ENCODE measurements at places on chromosomes 11 and 22. TPM values are rescaled to one million over a fixed set of nuclear protein-coding genes. Genes with fewer than 3 reads are reported as not detected.

DNA sequence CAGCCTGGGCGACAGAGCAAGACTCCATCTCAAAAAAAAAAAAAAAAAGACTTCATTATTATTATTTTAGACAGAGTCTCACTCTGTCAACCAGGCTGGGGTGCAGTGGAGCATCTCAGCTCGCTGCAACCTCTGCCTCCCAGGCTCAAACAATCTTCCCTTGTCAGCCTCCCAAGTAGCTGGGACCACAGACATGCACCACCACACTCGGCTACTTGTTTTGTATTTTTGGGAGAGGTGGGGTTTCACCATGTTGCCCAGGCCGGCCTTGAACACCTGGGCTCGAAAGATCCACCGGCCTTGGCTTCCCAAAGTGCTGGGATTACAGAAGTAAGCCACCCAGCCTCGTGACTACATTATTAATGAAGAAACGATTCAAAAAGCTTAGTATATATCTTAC, 5.3 kb upstream of the TYMP start:
- no peak for DNase-seq

DNA sequence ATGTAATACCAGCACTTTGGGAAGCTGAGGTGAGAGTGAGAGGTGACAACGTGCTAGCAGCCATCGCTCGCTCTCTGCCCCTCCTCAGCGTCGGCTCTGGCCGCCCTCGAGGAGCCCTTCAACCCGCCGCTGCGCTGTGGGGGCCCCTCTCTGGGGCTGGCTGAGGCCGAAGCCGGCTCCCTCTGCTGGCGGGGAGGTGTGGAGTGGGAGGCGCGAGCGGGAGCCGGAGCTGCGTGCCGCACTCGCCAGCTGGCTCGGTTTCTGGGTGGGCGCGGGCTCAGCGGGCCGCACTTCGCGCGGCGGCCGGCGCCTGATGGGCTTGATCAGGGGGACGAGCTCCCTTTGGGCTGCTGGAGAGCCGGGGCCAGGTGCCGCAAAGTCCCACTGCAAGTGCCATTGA, 98.9 kb upstream of the UBASH3B start:
- no peak for DNase-seq

DNA sequence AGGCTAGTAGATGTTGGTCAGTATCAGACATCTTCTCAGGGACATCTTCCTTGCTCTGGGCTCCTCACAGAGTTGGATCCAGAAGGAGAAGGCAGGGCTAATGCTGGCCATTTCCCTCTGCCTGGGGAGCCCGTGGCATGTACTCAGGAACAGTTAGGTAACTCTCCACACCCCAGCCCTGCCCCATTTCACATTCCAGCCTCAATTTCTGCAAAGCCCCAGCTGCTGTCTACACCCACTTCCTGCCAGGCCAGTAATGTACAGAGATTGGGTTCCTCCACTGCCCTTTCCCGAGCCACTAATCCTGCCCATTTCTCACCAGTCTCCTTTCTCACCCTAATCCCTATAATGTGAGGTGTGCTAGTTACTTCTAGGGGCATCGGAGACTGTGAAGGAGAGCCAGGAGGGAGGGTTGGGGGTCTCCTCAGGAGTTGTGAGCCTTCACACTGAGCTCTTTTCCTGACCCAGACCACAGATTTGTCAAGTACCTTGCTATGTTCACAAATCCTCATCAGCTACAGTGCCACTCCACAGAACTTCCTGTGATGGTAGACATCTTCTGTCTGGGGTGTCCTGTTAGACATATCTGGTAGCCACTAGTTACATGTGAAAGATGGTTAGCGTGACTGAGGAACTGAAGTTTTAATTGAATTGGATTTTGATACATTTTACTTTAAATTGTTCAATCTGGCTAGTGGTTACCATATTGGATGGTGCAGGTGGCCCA, 1.3 kb upstream of the SEC14L3 start:
- DNase-seq = no peak

DNA sequence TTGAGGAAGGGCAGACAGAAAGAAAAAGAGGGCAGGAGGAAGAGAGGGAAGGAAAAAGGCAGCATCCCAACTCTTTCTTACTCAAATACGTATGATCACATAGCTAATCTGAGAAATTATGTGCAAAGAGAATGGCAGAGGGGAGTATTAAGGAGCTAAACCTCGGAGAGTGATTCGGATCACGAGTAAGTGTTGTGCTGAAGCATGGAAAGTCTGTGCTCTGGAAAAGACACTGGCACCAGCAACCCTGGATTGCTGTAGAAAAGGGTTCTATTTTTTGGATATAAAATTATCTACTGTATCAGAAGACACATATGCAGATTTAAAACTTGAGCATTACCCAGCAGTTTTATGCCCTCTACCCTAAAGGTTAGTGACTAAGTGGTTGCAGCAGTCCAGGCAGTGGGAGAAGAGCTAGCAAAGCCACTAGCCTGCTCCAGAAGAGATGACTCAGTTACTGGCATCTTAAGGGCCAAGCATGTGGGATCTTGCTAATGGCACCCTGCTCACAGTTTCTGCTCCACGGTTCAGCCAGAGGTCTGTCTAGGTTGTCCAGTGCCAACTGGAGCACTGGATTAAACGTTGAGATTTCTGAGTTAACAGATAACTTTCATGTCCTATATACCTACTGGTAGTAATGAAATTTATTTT, 151.7 kb downstream of the SWAP70 start:
- DNase-seq = no peak

DNA sequence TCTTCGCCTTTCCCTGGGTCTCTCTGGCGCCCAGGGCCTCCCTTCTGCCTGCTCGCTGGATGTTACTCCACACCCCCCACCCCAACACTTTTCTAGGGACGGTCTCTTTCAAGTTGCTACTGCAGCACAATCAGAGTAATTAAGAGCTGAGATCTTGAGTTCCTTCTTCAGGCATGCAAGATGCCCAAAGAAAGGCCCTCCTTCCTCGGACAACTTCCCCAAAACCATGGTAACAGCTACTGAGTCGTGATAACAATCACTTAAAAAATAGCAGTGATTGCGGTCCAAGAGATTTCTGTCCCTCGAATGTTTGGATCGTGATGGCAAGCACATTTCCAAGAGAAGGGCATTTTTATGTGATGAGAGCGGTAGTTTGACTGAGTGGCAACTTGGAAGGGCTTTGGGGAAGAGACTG, 638 bp upstream of the TENM4 start:
- DNase-seq = no peak

- no peak for DNase-seq
Measured at GRCh38 chr11:88384669-88385005, 47.1 kb upstream of the CTSC start.

- DNase-seq = no peak
Measured at GRCh38 chr11:34732831-34733230, 111.9 kb downstream of the EHF start.

- DNase-seq = no peak
Measured at GRCh38 chr11:73196576-73196975, 21.5 kb upstream of the P2RY2 start.

DNA sequence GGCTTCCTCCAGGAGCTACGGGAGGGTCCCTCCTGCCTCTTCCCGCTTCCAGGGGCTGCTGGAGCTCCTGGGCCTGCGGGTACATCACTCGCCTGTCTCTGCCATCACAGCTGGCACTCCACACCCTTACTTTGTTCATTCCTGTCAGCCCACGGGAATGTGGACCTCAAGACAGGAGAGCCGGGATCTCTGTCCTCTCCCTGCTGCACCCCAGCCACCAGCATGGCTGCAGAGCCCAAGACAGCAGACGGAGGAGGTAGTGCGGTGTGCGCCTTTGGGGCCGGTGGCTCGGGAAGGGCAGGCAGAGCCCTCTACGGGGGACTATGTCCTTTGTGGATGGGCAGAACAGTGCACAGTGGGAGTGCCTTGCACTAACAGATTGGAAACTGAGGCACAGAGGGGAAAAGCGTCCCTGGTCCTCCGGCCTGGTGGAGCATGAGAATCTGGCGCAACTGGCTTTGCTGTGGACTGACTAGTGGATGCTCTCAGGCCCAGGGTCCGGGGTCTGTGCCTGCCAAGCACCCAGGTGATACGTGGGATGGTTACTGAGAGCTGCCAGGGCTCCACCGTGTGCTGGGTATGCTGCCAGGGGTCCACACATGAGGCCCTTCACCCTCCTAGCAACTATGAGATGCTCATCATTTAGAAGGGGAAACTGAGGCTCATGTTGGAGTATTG, 47.3 kb downstream of the IGF2 start:
- DNase-seq = no peak

DNA sequence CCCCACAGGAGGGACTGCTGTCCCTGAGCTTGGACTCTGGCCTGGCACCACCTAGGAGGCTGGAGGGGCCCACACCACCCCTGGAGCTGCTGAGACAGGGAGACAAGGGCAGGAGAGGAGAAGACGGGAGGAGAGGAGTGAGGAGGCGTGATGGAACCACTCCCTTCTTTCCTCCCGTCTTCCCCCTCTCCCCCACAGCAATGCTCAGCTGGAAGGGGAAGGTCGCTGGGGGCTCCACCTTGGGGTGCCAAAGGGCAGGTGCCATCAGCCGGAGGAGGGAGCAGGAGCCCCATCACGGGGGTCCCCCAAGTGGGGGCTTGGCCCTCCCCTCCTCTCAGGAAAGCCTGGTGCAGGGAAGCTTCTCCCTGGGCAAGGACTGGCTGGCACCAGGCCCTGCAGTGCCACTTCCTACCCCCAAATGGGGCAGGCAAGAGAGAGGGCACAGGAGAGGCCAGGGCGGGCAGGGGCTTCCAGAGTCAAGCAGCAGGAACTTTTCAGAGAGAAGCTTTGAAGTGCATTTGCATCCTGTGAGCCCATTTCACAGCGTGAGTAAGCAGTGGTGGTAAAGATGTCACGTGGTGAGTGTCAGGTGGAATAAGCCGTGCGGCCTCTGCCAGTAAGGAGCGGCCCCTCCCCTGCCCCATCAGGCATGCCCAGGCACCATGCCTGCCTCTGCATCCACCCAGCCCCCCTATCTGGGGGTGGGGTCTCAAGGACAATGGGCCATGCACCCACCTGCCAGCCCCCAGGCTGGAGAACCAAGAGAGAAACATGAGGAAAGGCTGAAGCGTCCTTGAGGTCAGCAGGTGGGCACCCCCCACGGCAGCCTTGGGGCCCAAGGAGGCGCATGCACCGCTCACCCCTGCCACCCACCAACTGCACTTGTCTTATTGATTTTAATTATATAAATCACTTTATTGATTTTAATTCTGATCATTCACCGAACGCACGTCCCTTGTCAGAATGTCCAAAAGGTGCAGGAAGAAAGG, 4.9 kb downstream of the IGF2 start:
- DNase-seq = no peak

DNA sequence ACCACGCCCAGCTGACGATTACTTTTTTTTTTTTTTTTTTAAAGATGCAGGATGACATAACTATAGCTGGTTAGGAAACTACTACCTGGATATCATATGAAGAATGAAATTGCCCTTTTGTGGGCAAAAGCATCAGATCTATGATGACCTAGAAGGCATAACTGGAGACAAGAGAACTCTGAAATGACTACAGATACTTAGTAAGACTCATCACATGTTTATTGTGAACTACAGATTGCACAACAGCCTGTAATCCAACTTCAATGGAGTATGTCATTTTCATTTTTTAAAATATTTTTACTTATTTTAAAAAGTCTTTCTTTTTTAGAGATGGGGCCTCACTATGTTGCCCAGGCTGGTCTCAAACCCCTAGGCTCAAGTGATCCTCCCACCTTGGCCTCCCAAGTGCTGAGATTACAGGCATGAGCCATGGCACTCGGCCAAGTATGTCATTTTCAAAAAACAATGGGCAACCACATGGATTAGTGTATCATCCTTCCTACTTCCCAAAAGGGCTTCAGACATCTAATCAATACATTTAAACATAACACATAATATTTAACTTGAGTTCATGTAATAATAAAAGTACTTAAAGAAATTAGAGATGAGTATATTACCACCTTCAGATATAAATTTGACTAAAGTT, 3.3 kb downstream of the MTMR2 start:
- DNase-seq = no peak

- DNase-seq = no peak
Measured at GRCh38 chr22:44585559-44586350, 87.7 kb upstream of the RTL6 start.

- no peak for DNase-seq
Measured at GRCh38 chr22:43926349-43926710, 2.7 kb downstream of the PNPLA3 start.

DNA sequence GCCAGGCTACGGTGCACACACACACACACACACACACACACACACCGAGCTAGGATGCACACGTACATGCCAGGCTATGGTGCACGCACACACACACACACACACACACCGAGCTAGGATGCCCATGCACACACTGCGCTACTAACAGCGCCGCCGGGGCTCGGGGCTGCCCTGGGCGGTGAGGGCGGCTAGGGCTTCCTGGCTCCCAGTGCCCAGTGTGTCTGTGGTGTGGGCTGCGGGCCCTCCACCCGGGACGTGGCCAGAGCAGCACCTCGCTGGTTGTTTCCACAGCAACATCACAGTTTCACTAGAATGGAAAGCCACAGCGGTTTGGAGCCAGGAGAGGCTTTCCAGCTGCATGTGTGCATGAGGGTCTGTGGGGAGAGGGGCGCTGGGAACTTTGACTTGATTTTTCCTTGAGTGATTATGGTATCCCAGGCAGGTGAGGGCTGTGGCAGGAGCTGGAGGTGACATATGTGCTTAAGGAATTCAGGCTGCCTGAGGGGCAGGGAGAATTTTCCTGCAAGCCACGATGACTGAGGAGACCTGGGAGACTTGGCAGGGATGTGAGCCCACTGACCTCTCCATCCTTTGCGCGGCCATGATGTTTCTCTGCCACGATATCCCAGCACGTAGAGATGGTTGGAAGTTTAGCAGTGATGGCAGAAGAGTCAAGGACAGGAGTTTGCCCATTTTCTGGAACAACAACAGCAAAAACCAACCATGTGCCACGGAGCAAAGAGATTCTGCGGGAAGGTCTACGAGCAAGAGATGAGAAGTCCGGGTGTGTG, 195.9 kb downstream of the SNX19 start:
- DNase-seq = no peak

DNA sequence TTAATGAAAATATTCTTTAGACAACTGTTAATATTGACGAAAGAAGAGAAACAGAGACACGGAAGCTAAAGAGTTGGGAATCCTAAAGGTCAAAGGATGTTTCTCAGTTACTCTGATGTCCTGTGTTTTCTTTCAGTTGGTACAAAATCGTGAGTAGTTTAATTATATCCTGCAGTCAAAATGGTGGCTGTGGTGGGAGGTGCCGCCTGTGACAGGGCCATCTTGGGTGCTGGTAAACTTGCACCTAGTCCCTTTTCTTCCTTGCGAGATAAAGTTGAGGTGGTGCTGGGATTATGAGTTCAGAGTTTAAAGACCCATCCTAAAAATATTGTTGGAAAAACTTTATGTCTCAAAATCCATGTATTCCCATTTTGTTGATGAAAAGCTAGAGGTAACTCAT, 2.2 kb downstream of the CECR2 start:
- no peak for DNase-seq

- no peak for DNase-seq
Measured at GRCh38 chr11:88194990-88195389, 19.7 kb upstream of the RAB38 start.

Gene CCDC81
- total RNA-seq = not detected

Gene OR10AG1
- total RNA-seq = not detected

Gene KIRREL3
- total RNA-seq = 0.09 TPM

Gene MORC2
- total RNA-seq = 14.9 TPM

Gene BACE1
- 24.0 TPM for total RNA-seq

Gene PMM1
- 85.7 TPM for total RNA-seq

Gene TIGD3
- total RNA-seq = 0.63 TPM

Gene C22orf31
- not detected for total RNA-seq

Gene CD3G
- total RNA-seq = 1.1 TPM

Gene FIBIN
- total RNA-seq = 21.8 TPM

Gene TESMIN
- total RNA-seq = 0.56 TPM
